ENCODE measurements at places on chromosomes 5 and 9.

DNA sequence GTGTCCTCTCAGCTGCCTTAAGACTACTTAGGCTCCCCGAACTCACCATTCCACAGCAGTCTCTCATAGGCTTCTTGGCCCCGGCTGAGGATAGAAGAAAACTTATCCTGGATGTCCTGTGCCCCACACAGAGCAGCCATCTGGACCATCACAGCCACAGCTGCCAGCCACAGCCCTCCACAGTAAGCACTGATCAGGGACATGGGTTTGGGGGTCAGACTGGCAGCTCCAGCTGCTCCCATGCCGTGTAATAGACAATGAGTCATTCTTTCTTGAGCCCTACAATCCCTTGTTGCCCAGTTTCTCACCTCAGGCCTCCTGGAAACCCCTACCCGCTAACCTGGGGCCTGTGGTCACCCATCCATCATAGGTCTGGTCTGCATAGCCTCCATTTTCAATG, 5.7 kb downstream of the CREB3 start:
- DNase-seq, result no peak

DNA sequence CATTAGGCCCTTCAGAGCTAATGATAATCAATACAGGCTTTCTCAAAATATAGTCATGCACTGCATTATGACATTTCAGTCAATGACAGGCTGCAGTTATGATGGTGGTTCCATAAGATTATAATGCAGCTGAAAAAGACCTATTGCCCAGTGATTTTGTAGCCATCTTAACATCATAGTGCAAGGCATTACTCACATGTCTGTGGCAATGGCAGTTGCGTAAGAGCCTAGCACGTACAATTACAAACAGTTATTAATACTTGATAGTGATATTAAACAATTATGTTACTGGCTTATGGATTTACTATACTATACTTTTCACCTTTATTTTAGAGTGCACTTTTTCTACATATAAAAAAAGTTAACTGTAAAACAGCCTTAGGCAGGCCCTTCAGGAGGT, 214.8 kb downstream of the ISL1 start:
- no peak for DNase-seq

DNA sequence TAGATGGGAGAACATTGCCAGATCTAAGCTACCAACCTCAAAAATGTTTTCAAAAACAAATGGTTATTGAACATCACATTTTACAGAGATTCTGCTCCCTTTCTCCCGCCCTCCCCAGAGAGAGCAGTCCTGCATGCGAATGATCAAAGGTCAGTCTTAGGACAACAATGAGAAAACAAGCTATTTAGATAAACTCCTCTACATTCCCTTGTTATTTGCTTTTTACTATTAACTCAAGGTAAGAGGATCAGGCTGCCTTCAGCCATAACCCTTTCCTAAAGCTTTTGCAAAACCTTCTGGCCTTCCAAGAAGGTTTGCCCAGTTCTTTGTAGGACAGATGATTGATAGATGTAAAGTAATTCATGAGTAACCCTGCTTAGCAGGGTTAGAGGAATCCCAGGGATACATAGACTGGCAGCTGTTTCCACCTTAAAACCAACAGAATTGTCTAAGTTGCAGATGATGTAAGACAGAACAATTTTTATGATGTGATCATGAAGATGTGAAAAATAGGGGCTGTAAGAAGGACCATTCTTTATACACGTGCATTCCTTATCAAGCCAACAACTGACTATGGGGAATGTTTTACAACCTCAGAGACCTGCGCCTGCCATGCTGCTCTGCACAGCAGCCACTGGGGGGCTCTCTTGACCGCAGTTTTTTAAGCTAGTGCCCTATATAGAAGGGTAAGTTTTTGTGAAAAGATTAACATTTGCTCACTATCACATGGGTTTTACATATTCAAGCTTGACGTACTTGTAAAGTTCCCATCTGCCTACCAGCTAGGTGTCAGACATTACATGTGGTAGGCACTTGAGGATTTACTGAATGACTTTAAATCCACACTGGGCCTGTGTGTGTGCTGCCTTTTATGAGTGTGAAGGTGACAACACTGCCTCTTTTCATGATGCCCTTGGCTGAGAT, 2.3 kb upstream of the ZNF782 start:
- peak; percentile 51 for DNase-seq

GRCh38 chr5:55410845-55411244, 103.1 kb downstream of the MTREX start:
- no peak for DNase-seq

GRCh38 chr5:178208540-178209227, 4.4 kb downstream of the HNRNPAB start:
- no peak for DNase-seq

DNA sequence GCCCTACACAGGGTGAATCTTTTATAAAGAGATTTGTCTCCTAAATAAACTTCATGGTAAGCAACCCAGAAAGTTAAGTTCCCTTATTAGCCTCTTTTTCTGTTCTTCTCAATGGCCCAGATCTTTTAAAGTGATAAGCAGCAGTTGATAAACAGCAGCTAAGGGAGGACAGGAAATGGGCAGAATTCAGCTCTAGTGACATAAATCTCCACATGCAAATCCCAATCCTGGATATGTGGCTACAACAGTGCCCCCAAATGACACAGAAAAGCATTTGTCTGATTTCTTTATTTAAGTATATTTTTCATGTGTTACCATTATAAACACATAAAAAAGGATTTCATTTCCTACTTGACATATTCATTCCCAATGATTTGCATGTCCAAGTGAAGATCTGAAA, 199.0 kb downstream of the DTWD2 start:
- DNase-seq, result no peak

DNA sequence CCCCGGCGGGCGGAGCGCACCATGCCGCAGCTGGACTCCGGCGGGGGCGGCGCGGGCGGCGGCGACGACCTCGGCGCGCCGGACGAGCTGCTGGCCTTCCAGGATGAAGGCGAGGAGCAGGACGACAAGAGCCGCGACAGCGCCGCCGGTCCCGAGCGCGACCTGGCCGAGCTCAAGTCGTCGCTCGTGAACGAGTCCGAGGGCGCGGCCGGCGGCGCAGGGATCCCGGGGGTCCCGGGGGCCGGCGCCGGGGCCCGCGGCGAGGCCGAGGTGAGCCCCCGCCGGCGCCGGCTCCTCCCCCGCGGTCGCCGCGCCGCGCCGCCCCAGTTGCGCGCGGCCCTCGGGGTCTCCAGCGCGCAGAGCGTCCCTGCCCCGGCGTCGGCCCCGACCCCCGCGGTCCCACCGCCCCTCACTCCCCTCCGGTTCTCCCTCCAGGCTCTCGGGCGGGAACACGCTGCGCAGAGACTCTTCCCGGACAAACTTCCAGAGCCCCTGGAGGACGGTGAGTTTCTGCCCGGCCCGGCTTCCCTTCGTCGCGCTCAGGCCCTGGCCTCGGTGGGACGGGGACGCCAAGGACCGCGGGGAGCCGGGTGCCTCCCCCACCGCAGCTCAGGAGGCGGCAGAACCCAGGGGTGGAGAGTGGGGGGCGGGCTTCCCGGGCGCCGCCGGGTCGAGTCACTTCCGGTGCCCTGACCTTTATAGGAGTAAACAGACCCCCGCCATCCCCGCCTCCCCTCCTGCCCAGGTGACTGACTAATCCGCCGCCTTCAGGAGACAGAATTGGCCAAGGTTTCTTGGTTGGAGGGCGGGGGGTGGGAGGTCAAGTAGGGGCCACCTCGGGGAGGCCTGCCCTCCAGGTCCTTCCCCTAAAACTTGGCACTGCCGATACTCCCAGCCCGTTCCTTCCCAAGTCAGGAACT, 665 bp downstream of the TCF7 start:
- no peak for DNase-seq

GRCh38 chr5:140246378-140247122, 56.4 kb downstream of the PFDN1 start:
- DNase-seq, result no peak

DNA sequence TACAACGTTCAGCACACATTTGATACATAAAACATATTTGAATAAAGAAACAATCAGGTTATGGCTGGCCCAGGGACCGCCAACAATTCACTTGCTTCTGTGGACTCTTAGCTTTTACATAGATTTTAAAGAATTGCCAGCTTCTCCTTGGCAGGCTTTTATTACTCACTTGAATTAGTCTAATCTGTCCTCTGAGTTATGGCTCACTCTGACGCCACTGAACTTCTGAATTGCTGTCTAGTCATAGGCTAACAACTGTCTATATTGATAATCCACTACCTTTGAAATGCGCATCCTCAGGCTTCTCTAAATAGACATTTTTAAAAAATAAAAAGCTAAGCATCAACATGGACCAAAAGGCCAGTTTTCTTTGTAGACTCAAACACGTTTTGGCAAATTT, 317.4 kb upstream of the SGCD start:
- no peak for DNase-seq

- DNase-seq, result no peak
These were observed 185.0 kb downstream of the GAPVD1 start for GRCh38 chr9:125446561-125447094.

- no peak for DNase-seq
These were observed 7.3 kb downstream of the BRD3 start for GRCh38 chr9:134060546-134060945.

- DNase-seq, result no peak
These were observed 7.2 kb upstream of the DNAJB5 start for GRCh38 chr9:34982361-34982760.

GRCh38 chr5:139954022-139954421, 89.1 kb downstream of the NRG2 start:
- DNase-seq, result no peak

- DNase-seq, result no peak
These were observed 3.8 kb downstream of the NDUFA8 start for GRCh38 chr9:122155796-122156195.

DNA sequence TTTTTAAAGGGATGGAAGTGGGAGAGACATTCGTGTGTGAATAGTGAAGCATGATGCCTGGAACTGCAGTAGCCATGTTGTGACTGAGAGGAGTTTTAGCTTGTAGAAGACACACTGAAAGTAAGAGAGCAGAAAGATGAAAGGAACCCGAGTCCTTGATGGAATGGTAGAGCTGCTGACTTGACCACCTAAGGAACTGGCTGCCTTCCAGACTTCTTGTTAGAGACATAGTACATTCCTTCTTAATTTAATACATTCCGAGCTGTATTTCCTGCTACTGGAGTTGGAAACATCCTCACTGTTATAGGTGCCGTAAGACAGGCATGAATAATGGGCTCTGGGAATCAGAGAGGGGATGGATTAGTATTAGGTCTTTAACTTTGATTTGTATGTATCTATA, 7.4 kb downstream of the CER1 start:
- no peak for DNase-seq

DNA sequence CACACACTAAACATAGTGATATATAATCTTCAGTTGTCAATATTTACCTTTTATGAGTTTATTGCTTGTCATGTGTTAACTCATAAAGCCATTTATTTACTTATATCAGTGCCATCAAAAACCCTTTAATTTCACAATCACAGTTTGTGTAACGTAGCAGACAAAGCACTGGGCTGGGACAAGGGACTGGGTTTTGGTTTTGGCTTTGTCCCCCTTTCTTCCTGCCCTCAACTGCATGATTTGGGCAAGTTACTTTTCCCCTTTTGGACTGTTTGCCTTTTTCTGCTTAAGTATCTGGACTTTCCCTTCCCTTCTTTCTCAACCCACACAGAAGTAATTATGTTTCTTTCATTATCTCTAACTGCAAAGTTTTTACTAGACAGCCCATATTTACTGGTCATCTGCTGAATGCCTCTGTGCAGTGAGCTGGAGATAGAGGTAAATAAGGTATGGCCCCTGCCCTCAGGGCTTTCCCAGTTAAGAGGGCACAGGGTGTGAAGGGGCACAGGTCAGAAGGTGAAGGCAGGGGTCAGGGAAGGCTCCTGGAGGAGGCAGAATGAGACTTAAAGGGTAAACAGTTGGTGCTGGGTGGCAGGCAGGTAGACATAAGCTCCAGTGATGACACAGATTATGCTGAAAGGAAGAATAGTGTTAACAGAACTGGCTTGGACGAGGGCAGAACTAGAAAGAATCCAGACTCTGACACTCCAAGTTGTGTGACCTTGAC, 14.8 kb upstream of the NR3C1 start:
- DNase-seq, result no peak

- DNase-seq, result no peak
These were observed 14.3 kb downstream of the DIPK1B start for GRCh38 chr9:136726631-136727191.

DNA sequence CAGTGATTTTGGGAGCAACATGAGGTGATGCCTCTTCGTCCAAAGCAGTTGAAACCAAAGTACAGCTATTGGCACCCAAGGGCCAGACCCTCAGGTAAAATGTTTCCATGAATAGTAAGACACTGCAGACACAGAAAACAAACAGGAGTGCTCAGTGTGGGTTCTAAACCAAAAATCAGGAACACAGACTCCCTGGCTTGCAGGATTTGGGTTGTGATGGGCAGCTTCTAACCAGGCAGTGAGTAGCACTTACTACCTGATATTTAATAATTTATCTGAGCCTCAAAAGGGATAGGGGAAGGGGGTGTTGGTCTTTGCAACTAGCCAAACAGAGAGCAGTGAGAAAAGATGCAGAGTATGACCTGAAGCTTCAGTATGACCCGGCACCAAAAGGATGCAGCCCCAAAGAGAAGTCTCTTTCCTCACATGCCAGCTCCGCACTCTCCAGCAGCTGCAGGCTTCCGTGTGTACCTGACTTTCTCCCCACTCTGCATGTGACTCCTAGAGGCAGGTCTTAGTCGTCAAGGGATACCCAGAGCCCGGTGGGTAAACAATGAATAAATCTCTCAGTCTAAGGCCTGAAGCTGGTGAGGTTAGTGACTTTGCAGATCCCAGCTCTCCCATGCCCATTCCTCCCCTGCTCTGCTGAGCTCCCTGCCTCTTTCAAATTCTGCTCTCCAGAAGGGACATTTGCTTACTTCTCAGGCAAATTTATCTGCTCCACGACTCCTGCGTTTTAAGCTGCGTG, 105.4 kb upstream of the SPOCK1 start:
- peak; percentile 9 for DNase-seq

DNA sequence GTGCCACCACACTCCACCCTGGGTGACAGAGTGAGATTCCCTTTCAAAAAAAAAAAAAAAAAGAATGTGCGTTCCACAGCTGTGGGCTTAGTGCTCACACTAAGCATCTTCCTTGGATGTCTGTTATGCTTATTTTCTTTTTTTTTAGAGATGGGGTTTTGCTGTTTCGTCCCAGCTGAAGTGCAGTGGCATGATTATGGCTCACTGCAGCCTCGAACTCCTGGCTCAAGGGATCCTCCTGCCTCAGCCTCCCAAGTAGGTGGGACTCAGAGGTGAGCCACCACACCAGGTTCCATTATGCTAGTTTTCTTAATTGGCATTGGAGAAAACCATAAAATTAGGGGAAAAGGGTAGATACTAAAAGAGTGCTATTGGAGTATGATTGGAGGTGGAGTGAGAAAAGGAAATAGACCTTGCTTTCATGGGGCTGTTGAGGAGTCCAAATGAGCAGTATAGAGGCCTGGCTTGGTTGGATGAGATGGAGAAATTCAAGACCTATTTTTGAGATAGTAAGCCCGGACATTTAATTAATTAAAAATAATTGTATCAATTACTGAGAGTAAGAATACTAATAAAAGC, 978 bp upstream of the BRD3OS start:
- DNase-seq, result no peak

DNA sequence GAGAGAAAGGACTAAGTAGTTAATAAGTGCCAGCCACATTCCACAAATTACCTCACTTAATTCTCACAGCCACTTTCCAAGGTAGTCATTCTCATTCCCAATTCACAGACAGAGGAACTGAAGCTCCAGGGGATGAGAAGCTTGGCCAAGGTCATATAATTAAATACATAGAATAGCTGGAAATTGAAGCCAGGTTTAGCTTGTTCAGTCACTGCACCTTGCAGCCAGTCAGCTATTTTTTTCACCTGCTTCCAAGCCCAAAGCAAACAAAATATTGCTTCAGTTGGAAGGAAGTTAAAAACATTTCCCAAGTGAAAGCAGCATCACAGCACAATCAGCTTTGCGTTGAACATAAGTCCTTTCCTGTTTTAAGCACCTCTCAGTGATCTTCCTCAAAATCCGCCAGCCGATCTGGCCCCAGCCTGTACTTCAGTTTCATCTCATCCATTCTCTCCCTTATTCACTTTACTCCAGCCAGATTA, 4.8 kb downstream of the ALDH1A1 start:
- no peak for DNase-seq
